ENCODE measurements at places on chromosomes 2 and 18. TPM values are rescaled to one million over a fixed set of nuclear protein-coding genes. Genes with fewer than 3 reads are reported as not detected.

Gene LOXL3
- 13.5 TPM for total RNA-seq

Gene KYNU
- 15.2 TPM for total RNA-seq

Gene PSMA8
- total RNA-seq: not detected

Gene PJVK
- total RNA-seq: not detected

Gene NEB
- 2.5 TPM for total RNA-seq

Gene NT5DC4
- not detected for total RNA-seq

Gene QPCT
- total RNA-seq: 6.0 TPM

Gene SNRNP200
- total RNA-seq: 90.0 TPM

Gene IL37
- total RNA-seq: not detected

GRCh38 chr18:2707551-2708168 lies 52.1 kb downstream of the SMCHD1 start:
- DNase-seq: no peak

DNA sequence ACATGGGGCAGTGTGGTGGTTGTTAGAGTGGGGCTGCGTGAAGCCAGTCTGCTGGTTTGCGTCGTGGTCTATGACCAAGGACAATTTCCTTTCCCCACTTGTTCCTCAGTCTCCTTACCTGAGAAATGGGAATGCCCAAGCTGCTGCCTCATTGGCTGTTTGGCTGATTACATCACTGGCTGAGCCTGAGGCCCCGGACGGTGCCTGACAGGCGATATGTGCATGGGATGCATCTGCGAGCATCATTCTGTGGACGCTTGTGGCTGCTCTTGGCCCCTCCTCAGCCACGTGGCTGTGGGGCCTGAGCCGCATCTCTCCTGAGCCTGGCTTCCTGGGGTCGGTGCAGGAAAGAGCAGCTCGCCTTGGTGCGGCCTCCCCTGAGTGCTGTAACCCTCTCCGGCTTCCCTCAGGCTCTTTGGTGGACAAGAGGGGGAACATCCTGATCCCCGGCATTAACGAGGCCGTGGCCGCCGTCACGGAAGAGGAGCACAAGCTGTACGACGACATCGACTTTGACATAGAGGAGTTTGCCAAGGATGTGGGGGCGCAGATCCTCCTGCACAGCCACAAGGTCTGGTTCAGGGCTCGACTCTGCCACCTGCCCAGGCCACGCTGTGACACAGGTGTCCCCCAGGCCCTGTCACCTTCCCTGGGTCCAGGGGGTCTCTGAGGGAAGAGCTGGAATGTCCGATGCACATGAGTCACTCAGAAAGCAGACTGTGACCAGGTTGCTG lies 17.2 kb downstream of the CNDP2 start:
- DNase-seq: peak; percentile 65

DNA sequence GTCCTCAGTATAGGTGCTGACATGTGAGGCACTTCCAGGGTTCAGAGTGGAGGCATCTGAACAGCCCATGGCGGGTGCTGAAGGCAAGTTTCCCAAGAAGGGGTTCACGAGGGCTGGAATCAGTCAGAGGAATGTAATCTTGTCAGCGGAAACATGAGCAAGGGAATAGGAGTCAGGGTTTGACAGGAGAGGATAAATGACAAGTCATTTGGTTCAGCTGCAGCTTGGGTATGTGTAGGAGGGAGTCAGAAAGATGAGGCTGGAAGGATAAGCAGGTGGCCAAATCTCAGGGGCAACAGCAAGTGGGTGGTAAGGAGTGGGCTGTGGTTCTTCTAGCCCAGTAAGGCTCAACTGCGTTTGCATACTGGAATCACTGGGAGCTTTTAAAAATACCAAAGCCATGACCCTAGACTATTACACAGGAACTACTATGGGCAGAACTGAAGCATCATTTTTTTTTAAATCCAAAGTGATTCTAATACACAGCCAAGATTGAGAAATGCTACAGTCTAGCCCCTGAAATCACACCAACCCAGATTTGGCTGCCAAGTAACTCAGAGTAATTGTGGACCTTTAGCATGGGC lies 41.8 kb upstream of the NAB1 start:
- no peak for DNase-seq

- no peak for DNase-seq
These were observed 402.9 kb downstream of the TNS1 start for GRCh38 chr2:217599906-217600305.

- no peak for DNase-seq
These were observed 29.5 kb upstream of the SMAD7 start for GRCh38 chr18:48979944-48980890.

GRCh38 chr18:69897397-69898108 lies 50.1 kb downstream of the CD226 start:
- DNase-seq: no peak

DNA sequence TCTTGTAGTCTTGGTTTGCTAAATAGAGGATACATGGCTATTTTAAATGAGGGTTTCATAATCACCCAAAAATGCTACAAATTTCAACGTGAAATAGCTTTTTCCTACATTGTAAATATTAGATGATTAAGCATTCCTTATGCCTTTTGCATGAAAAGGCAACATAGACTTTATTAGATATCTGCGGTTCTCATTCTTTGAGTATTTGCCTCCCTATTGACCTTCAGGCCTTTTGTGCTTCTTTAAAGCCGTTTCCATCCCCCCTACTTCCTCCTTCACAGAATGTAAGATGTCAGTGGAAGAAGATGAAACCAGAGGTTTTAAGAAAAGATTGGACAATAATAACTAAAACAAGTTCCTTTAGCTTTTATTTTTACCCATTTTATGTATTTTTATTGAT lies 144.1 kb downstream of the UBE2E3 start:
- no peak for DNase-seq

DNA sequence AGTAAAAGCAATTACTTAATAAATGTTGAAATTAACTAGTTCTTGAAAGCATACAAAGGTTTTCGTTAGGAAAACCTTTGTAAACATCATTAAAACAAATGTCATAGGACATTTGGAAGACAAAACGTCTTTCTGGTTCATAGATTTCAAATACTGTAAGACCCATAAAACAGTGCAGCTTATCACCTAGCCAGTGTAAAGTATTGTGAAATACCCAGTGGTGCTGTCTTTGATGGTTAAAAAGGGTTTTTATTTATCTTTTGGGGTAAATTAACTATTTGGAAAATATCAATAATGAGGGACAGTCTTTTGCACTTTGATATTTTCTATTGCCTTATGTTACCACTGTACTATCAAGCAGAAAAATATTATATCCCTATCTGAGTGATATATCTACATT lies 120.0 kb upstream of the FAM98A start:
- DNase-seq: no peak

- DNase-seq: no peak
These were observed 541.0 kb upstream of the KLHL29 start for GRCh38 chr2:22843919-22844537.

DNA sequence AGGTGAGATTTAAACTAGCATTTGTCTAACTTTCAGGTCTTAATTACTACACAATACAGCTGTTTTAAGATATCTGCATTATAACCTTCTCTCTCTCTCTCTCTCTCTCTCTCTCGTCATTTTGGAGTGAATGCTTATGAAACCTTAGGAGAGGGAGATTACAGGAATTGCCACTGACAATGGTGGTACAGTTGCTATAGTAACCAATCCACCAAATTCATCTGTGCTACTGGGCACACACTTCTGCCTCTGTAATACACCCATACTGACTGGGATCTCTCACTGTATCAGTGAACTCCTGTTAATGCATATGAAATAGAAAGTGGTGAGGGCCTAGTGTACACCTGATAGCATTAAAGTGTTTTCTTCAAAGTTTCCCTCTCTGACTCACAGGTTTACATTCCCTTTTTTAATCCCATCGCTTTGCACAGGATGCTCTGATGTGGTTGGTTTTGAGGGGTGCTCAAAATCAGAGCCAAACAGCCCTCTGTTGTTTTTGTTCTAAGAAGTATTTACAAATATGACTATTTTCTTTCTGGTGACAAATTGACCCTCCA lies 13.1 kb downstream of the KLHL14 start:
- DNase-seq: no peak

GRCh38 chr18:54013452-54013851 lies 211.0 kb downstream of the MBD2 start:
- DNase-seq: no peak

DNA sequence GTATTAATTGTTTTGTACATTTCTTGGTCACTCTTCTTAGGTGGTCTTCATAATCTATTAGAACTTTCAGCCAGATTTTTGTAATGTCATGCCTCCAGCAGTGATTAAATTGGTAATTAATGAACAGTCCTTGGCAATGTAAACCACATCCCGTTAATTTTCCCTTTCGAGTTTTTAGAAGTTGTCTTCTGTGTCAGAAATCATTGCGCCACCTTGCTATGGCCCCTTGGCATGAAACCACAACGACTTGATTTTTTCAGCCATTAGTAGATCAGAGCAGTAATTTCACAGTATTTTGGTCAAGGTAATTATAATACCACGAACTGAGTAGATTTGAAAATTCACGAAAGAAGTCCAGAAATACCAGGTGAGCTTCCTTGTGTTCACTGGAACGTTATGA lies 86.0 kb upstream of the OTX1 start:
- no peak for DNase-seq

- no peak for DNase-seq
These were observed 117.5 kb upstream of the TMEM18 start for GRCh38 chr2:794554-795241.

DNA sequence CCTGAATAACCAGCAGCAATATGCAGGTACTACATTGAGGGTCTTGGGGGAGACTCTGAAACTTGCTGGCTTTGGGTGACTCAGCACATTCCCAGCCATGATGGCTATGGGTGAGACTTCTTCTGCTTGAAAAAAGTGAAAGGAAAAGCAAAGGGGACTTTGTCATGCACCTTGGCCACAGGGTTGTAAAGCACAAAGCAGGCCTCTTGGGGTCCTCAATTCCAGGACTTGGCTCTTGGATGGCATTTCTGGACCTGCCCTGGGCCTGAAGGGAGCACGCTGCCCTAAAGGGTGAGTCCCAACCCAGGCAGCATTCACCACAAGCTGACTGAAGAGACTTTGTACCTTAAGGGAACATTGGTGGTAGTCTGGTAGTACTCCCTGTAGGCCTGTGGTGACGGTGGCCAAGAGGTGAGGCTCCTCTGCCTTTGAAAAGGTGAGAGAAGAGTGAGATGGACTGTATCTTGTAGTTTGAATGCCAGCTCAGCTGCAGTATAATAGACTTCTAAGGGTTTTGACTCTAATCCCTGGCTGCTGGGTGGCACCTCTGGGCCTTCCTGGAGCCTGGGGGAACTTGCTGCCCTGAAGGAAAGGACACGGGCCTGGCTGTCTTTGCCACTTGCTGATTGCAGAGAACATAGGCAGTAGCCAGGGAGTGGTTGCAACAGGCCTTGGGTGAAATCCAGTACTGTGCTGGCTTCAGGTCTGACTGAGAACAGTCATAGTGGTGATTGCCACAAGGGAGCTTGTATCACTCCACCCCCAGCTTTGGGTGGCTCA lies 36.5 kb upstream of the CYTIP start:
- DNase-seq: no peak

- no peak for DNase-seq
These were observed 155.0 kb downstream of the TXNL1 start for GRCh38 chr18:56483386-56483785.

DNA sequence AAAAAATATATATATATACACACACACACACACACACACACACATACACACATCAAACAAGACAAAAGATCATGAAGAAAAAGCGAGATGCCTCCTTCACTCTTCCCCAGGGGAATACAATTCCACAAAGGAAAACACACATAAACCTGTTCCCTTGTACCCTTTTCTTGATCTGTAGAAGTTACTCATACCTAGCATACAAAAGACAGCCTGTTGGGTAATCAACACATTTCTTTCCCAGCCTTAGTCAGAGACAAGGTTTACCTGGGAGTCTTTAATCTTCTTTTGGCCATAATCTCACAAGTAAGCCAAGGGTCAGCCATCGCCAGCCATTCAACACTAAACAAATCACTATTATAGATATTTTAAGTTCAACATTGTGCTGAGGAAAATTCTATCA lies 407.0 kb downstream of the SUCLG1 start:
- no peak for DNase-seq

- DNase-seq: no peak
These were observed 408.3 kb downstream of the NUP35 start for GRCh38 chr2:183532514-183532913.

GRCh38 chr2:225400060-225400511 lies 576 bp downstream of the NYAP2 start:
- no peak for DNase-seq

DNA sequence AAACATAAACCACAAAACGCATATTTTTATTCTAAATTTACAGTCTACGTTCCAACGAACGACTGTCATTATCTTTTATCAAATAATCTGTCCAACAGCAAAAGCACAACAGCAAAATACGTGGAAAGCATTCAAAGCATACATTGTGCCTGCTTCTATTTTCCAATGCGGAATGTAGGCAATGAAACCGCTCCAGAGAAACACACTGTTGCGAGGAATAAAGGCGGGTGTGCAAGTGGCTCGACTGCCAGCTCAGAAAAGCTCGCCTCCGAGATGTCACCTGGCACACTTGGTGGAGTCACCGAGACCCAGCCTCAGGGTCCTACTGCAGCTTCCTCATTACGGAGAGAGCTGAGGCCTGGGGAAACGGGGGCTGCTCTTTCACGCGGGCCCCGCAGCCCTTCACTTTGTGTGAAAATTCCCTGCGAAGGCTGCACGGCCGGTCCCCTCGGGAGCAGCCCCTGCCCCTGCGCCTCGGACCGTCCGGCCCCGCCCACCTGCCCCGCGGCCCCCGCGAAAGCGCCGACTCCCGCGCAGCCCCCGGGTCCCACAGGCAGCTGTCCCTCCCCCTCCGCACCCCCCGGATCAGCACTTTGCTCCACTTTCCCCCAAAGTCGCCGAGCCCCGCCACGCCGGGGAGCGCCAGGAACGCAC lies 752 bp downstream of the MGAT4A start:
- DNase-seq: peak; percentile 86

DNA sequence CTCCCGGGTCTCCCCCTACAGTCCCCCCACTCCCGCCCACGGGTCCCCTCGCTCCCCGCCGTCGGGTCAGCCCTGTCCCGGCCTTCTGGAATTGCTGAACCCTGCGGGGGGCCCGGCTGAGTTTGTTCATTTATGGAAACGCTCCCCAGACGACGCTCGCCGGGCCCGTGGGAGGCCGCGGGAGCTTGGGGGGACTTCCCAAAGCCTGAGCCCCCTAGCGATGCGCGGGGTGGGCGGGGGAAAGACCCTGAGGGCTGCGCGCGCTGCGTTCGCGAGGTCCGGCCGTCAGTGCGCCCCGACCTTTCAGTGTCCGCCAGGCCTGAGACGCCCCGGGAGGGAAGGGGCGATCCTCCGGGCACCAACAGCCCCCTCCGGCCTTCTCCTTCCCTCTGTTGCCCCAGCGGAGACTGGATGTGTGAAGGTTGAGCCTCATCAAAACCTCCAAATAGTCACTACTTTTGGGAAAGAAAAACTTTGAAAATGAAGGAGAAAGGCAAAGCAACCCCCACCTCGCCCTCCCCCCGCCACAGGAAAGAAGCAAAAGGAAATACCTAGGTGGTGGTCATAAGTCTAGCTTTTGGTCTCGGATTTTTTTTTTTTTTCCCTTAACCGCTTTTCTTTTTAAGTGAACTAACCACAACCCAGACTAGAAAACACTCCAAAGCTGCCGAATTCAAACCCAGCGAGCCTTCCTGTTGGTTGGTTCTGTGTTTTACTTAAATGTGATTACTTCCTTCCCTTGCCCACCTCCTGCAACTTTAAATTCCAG lies 509 bp upstream of the CYS1 start:
- no peak for DNase-seq

Data from upper lobe of left lung (tissue), 6 donors.